ENCODE measurements at places on chromosomes 5 and 9.

- DNase-seq = no peak
Observed at GRCh38 chr5:118558871-118559270, 429.5 kb downstream of the DTWD2 start.

DNA sequence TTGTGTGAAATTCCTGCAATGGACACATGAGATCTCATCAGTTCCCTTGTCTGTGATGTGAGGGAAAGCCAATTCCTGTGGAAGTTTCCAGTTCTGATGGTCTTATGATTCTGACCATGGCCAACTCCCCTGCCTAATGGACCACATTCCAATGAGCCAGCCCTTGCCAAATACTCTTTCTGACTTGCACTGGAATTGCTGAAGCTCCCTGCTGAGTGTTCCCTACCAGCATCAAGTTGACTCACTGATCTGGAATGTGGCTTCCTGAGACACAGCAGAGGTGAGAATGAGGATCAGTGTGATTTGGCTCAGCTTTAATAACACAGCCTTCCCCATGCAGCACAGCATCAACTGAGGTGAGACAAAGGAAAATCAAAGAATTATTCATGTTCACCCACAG lies 427.8 kb downstream of the KDM4C start:
- DNase-seq = no peak

DNA sequence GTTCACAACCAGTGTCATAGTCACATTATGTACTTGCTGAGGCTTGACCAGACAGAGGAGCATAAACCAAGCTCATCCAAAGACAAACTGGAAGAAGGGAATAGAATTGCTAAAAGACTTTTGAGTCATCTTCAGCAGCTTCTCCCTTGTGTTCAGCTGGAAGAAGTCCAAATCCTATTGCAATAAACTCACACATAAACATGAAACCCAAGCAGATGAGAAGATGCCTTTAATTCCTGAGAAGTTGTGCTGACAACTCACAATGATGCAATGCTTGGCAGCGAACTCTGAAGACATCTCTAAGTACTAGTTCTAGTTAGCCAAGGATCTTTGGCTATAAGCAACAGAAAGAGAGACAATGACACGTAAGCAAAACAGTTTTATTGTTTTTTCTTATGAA lies 642.1 kb downstream of the KCTD16 start:
- DNase-seq = no peak

GRCh38 chr5:176889321-176890280 lies 9.5 kb downstream of the HK3 start:
- no peak for DNase-seq

GRCh38 chr5:62812621-62813255 lies 234.1 kb downstream of the LRRC70 start:
- no peak for DNase-seq

DNA sequence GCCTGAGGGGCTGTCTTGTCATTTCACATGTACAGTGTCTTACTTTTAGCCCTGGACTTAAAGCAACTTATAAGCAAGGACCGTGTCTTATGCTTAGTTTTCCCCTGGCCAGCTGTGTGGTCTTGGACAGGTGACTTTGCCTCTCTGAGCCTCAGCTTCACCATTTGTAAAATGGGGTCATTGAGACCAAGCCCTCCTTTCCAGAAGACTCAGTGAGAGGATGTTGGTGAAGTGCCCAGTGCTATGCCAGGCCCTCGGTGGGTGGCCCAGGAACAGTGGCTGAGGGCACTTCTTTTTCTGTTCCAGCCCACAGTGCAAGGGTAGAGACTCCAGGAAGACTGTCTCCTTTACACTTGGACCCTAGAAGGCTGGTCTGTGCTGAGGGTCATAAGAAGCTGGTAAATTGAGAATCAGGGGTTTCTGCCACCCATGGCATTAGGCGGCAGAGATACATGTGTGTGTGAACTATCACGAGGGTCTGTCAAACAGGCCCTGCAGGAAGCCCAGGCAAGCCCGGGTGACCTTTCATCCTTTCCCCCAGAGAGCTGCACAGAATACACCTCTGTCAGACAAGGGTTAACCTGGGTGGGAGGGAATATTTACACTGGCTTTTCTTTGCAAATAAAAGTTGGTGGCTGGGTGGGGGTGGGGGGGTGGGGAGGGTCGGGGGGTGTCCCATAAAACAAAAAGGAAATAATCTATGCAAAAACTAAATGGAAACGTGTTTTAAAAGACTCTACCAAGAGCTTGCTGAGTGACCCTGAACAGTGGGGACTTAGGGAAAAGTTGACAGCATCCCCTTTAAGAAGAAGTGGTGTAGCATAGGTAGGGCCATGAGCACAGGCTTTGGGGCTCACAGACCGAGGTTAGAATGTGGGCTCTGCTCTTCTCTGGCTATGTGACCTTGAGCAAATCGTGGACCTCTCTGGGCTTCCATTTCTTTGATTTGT lies 20.4 kb upstream of the KIF12 start:
- DNase-seq = no peak

DNA sequence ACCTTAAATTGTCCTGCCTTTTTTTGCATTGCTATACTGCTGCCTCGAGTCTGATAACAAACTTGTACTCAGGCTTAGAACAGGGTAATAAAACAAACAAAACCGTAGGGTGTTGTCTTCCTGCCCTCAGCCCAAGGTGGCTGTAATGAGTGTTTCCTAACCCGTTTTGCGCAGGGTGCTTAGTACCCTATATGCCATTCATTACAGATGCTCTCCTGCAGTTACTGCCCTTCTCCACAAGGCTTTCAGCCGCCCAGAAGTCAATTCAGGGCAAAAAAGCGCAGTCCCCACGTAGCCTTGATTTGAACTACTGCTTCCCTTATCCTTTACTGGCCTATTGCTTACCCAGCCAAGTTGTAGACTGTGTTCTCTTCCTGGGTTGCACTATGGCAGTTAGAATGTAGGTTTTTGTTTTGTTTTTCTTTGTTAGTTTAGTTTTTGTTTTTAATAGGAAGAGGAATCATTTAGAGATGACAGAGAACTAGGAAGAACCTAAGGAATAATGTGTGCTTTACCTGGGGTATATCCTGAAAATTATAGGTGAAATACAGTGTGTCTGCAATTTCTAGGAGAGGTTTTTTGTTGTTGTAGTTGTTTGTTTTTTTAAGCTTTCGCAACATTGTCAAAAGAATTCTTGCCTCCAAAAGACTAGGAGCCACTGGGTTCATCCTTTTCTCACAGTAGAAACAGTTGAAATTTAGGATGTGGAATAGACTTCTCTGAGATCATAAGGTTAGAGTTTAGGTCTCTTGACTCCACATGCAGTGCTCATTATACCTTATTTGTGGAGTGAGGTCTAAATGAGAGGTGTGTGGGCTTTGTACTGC lies 1.3 kb downstream of the HMGXB3 start:
- no peak for DNase-seq

DNA sequence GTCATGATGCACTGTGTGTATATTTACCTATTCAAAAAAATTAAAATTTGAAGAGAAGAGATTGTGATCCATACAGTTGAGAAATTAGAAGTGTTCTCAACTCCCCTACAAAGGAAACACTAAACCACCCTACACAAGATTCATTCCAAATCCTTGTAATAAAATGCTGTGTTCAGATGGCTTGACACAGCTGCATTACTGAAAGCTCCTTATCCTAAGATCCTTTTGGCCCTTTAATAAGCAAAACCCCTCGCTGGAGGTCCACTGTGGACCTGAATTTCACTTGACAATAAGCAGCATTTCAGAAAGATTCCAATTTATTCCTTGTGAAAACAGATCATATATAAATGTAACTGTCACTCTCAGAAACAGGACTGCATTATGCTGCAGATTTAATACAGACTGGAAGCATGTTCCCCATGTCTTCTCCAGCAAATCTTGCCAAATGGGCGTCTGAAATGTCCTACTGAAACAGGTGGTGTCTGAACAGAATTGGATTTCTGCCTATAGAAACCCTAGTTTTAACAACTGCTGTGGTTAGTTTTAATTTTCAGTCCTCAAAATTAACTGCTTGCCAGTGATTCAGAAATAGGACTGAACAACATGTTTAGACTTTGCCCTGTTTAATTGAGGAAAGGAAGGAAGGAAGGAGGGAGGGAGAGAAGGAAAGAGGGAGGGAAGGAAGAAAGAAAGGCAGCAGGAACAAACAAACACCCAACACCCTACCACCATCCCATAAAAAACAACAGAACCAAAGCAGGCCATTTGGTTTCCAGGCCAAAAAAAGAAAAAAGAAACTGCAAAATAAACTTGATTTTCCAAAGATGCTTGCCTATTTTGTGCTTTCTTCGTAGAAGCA lies 179.6 kb downstream of the MLLT3 start:
- DNase-seq = no peak

DNA sequence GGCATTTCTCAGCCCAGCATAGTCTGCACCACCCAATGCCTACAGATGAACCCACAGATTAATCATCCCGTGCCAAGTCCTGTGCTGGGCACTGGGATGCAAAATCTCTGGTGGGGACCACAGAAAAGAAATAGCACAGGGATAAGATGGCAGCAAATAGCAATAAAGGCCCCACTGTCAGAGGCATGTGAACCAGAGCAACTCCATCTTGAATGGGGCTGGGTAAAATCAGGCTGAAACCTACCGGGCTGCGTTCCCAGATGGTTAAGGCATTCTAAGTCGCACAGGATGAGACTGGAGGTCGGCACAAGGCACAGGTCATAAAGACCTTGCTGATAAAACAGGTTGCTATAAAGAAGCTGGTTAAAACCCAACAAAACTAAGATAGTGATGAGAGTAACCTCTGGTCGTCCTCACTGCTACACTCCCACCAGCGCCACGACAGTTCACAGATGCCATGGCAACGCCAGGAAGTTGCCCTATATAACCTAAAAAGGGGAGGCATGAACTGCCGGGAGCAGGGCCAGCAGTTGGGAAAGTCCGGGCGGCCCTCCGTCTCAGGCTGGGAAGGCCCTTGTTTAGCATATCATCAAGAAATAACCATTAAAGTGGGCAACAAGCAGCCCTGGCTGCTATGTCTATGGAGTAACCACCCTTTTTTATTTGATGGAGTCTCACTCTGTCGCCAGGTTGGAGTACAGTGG lies 65.2 kb downstream of the C9orf50 start:
- no peak for DNase-seq

DNA sequence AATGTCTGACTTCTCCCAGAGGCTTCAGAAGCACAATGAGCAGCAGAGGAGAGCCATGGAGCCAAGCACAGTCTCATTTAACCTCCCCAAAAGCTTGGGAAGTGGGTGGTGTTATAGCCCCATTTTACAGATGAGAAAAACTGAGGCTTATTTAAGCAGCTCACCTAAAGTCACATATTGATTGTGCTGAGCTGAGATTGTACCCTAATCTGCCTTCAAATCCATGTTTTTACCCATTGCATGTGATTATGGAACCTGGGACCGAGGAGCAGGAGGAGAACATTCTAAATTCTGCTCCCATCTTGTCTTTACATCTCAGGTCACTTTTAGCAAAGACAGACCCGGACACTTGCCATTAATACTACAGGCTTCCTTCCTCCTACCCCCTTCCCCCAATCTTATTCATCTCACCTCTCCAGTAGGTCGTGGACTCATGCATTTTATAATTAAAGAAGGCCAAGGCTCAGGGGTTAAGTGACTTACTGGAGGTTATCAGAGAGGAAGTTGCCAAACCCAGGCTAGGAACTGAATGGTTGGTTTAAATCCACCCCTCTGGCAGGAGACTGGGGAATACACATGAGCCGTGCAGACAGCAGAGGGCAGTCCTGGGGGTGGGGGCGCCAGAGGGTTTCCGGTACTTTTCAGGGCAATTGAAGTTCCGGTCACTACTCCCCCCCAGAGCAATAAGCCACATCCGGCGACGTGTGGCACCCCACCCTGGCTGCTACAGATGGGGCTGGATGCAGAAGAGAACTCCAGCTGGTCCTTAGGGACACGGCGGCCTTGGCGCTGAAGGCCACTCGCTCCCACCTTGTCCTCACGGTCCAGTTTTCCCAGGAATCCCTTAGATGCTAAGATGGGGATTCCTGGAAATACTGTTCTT lies 51.0 kb upstream of the IL17B start:
- DNase-seq = no peak

GRCh38 chr5:150159741-150160179 lies 4.1 kb upstream of the PDGFRB start:
- no peak for DNase-seq

- DNase-seq = no peak
Observed at GRCh38 chr5:134989266-134989830, 21.6 kb downstream of the CATSPER3 start.

DNA sequence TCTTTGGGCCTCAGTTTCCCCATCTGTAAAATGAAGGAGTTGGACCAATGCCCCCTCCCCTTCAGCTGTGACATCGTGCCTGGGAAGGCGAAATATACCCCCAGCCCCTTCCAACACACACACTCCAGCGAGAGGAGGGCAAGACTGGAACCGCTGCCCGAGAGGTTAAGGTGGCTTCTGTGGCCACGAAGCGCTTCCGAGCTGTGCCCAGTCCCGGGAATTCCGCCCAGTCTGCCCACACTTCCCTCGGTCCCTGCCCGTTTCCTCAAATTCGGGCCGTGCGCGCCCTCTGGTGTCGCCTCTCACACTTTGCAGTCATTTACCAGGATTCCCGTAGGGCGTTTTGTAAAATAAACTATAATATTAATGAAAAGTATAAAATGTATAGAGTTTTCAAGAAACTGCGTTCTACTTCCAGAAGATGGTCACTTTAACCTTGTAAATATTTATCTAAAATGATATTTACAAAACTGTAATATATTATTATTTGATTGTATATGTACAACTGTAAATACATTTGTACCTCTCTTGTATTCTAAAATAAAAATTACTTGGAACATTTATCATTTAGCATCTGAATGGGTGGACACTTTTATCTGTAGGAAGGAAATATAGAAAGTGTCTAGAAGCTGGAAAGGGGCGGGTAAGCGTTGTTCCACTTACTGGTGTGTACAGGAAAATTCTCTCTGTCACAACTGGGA lies 11.0 kb upstream of the EXOSC2 start:
- peak; percentile 60 for DNase-seq

DNA sequence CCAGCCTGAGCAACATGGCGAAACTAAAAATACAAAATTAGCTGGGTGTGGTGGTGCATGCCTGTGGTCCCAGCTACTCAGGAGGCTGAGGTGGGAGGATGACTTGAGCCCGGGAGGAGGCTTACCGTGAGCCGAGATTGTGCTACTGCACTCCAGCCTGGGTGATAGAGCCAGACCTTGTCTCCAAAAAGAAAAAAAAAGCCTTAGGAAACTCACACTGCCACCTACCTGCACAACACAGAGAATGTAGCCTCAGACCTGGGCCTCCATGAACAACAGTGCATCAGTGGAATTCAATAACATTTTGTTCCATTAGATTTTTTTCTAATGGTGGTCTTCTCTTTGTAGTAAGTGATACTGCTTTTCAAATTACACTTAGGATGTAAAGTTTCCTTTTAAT lies 63.8 kb upstream of the RARS1 start:
- DNase-seq = no peak

Measured in hypothalamus (tissue), 51 donors.